ENCODE measurements at places on chromosomes 1 and 21.

- no peak for DNase-seq
Measured at GRCh38 chr1:240985081-240985480, 371.9 kb downstream of the RGS7 start.

- no peak for DNase-seq
Measured at GRCh38 chr1:50295566-50295965, 127.7 kb downstream of the DMRTA2 start.

- no peak for DNase-seq
Measured at GRCh38 chr1:204736836-204737235, 51.3 kb upstream of the LRRN2 start.

DNA sequence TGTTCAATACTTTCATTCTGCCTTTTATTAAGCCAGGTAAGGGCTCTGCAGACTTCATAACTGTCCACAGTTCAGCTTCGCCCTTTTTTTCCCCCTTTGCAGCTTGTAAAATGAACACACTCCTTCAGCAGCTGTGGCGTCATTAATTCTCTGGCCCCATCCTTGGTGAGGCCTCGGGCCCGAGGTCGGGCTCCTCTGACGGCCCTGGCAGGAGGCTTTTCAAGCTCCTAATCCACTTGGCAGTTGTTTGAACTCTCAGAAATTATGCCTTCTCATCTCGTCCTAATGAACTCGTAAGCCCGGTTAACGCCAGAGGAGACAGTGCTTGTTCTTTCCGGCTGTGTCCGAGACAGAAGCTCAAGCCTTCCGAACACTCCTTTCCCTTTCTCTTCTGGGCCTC is 18.1 kb upstream of the EPHA8 start:
- no peak for DNase-seq

- DNase-seq, result no peak
Measured at GRCh38 chr1:224587051-224587450, 29.1 kb upstream of the CNIH3 start.

DNA sequence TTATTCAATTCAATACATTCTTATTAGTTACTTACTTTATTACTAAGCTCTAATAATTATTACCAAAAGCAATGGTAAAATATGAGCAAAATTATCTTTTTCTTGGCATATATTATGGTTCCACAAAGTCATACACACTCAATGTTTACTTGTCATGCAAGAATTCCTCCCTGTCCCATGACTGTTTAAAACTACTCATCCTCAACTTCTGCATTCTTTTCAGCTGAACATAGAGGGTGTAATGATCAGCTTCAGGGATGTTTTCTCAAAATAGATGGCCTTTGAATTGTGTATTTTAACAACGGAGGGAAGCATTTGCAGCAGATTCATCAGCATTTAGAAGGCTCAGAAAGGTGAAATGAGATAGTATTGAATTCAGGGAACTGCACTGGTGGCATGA is 499.0 kb downstream of the RWDD3 start:
- DNase-seq, result no peak

DNA sequence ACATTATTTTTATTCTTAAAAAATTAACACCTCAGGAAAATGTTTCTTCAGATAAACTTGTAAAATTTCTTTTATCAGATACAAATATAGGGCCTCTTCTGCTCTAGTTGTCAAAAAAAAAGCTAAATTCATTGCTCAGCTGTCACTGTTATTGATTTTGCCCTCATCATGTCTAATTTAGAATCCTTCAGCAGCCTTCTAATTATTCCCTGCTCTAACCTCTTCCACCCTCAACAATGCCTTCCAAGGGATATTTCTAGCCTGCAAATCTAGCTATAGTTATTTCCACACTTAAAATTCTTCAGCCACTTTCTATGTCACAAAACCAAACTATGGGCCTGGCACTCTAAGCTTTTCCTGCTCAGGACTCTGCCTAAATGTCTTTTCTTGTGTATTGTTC is 25.2 kb downstream of the PDE4B start:
- no peak for DNase-seq

DNA sequence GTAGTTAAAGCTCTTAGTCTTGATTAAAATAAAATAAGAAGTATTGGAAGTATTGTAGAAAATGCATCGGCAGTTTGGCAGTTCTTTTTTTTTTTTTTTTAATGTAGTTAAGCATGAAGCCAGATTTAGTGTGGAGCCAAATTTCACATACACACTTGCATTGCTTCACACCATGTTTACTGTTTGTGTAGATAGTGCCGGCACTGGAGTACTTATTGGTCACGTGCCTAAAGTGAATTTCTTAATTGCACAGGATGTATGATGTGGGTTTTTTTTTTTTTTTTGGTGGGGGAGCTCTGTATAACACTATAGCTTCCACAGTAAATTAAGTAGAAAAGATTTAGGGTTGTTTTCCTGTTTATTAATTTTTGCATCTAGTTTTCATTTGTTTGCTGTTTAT is 21.2 kb upstream of the TMEM61 start:
- DNase-seq, result no peak

DNA sequence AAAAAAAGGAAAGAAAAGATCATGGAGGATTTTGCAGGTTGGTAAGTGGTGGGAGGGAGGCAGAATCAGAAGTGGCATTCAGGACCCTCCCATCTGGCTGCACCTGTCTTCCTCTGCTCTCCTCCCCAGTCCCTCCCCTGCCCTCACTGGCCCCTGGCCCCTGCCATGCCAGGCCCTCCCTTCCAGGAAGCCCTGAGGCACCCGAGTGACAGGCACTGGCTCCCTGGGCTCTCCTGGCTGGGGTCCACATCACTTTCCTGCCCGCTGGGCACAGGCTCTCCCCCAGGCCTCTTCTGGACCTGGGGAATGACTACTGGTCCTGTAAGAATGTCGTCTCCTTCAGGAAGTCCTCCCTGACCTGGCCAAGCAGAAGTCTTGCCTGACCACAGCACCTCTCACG is 15.3 kb upstream of the ADARB1 start:
- no peak for DNase-seq

- DNase-seq, result no peak
Measured at GRCh38 chr1:55600242-55600641, 385.1 kb upstream of the USP24 start.
